ENCODE measurements at places on chromosomes 16 and 17.

DNA sequence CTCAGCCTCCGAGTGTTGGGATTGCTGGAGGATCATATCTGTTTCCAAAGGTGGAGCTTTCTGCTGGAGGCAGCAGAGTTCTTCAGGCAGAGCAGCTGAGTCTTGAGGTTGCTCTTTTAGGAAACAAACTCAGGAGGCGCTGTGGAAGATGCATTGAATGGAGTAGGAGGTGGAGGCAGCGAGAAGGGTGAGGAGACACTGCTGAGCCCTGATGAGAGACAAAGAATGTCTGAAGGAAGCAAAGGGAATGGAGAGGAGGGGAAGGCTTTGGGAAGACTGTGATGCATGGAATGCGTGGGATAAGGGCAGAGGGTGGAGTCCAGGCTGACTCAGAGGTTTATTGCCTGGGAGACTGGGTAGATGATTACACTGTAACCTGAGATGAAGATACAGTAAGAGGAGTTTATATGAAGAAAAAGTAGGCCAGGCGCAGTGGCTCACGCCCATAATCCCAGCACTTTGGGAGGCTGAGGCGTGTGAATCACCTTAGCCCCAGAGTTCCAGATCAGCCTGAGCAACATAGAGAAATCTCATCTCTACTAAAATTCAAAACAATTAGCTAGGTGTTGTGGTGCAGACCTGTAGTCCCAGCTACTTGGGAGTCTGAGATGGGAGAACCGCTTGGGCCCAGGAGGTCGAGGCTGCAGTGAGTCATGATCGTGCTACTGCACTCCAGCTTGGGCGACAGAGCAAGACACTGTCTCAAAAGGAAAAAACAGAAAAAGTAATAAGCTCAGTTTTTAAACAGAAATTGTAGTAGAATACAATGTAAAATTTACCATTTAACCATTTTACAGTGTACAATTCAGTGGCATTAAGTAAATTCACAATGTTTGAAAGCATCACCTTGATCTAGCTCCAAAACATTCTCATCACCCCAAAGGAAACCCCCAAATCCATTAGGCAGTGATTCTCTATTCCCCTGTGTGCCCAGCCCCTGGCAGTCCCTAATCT, 17.8 kb upstream of the TMEM219 start:
- no peak for DNase-seq

GRCh38 chr16:47461598-47462266, 601 bp downstream of the PHKB start:
- peak; percentile 4 for DNase-seq

DNA sequence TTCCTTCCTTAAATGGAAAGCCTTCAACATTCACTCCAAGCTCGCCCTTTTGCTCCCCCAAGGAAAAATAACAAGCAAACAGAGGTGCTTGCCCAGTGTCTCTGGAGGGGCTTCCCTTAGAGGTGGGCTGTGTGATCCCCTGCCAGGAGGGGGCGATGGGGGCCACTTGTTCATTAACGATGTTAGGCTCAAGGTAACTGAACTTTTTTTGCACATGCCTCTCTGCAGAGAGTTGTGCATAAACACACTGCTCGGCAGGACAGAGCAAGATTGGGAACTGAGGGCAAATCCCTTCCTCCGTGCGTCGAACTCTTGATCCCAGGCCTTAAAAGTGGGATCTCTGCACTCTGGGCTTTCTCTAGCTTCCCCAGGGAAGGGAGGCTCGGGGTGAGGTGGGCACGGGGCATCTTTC, 15.5 kb upstream of the NAGLU start:
- DNase-seq: no peak

DNA sequence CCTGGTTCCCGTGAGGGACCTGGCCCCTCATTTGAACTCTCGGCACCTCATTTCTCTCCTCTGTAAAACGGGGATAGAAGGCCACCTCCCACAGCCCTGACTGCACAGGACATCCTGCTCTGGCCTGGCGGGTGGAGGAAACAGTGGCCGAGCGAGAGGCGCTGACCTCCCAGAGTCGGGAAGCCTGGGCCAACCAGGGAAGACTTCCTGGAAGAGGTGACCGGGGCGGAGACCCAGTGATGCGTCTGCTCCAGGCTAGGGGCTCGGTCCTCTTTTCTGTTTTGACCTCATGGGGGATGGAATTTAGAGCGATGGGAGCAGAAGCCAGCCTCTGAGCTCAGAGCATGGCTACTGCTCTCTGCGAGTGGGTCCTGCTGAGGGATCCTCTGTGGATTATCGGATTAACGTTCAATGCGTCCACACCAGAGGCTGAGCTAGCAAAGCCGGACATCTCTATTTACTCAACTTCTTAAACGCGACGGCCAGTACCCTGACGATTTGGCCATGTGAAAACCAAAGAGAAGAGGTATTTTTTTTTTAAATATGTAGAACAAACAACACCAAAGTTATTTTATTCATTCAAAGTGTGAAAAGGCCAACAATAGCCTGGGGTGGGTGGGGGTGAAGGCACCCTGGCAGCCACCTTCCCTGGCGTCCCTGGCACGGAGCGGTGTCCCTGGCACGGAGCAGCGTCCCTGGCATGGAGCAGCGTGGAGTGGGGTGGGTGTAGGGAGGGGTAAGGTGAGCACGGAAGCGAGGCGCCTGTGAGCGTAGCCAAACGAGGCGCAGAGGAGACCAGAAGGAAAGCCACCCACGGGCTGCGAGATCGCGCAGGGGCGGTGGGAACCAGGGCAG, 9.2 kb upstream of the MSLN start:
- no peak for DNase-seq

GRCh38 chr17:56577190-56577842, 16.2 kb upstream of the NOG start:
- DNase-seq: no peak

DNA sequence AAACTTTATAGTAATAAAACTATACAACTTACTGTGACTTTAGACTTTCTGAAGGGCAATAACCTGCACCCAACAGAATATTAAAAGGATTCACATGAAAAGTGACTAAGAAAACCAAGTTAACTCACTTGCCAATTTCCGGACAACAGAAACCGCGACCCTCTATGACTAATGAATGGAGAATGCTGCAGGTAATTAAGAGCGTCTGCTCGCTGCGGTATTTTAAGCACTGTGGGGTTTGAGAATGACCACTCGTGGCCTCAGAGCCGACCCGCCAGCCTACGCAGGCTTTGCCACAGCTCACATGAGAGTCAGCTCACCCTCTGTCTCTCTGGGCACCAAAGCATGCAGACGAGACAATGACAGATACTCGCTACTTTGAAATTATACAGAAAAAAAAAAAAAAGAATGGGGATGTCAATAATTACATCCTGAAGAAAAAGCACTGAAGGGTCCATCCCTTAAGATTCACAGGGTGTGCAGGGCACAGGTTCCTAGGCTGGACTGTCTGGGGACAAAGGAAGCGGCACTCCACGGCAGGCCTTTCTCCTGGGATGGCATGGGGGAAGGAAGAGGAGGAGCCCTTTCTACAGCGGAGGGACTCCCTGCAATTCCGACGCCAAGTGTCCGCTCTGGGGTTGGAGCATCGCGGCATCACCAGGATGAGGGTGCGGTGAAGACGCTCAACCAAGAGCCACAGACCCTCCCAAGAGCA, 35.0 kb downstream of the ZCCHC14 start:
- peak; percentile 30 for DNase-seq

GRCh38 chr16:81908466-81909262, 102.6 kb downstream of the SDR42E1 start:
- no peak for DNase-seq

GRCh38 chr16:73997340-73997711, 299.3 kb upstream of the PSMD7 start:
- DNase-seq: no peak

DNA sequence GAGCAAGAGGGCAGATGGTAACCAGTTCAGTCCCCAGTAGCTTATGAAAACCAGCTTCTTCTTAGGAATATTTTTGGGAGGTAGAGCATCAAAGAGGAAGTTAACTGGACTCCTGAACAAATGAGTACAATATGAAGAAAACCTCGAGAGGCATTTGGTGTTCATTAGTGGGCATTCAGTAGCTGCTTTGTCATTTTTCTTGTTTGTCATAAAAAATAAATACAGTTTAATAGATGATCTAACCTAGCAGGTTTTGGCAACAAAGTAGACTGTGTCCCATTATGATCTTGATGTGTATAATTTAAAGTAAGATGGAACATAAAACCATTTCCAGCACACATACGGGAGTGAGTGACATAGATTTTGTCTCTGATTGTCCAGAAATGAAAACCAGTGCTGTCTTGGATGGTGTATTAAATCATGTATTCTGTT, 173.1 kb downstream of the HS3ST3A1 start:
- DNase-seq: no peak

DNA sequence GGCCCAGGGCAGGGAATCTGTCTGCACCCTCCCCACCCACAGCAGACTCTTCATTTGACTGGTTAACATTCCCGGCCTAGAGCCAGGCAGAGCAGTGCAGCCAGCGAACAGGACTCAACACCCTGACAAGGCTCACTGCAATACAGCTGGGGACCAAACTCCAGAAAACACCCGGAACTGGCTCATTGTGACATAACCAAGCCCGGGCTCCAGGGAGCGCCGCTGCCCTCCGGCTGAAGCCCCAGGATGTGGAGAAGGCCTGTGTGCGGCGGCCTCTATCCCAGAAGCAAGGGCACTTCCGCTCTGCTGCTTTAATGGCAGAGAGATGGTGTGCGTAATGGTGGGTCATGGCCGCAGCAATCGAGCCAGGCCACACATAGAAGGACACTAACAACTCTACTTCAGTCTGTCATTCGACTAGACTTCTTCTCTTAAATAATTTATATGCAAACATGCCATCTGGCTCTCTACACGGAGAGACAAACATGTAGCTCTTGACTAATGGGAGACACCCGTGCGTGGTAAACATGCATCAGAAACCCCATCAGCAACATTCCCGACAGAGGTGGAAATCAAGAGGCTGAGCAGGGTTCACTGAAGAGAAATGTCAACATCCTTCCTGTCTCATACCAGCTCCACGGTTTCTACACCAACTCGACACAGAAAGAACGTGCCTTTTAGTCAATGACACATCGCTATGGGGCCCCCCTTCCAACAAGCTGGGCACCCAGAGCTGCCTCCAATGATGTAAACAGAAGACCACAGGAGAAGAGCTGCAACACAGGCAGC, 18.0 kb downstream of the KLHDC4 start:
- no peak for DNase-seq

DNA sequence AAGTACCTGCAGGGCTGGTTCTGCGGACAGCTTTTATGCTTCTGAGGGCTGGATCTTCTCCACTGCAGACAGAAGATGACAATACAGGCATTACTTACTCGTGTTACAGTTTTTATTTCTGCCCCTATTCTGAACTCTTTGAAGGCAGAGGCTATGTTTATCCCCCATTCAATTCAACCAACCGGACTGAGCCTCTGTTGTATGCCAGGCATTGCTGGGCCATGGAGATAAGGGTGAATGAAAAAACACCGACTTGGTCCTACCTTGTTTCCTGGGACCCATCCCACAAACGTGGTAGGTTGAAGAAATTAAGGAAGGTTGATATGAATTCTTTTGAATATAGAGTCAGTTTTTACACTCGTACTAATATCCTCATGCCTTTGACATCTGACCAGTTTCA, 10.0 kb upstream of the HP start:
- no peak for DNase-seq
